Germinal center (tissue), 1 donor: ENCODE measurements at places on chromosomes 4 and X.

GRCh38 chr4:83151651-83152050 is 37.1 kb upstream of the PLAC8 start:
- no peak for DNase-seq

DNA sequence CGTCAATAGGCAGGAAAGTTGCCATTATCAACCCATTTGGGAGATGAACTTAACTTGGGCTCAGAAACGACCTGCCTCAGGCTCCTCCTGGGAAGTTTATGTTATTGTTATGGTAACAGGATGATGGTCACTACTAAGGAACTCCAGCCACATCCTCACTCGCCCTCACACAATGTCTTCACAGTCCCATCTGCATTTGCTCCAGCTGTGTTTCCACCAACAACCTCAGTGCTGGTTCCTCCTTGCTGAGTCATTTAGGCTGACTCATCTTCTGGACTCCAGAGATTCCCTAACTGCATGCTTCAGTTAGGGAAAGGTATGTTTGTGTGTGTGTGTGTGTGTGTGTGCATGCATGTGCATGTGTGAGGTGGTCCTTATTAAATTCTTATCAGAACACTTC is 293.4 kb upstream of the BOD1L1 start:
- no peak for DNase-seq

- no peak for DNase-seq
Observed at GRCh38 chr4:40394236-40394635, 59.1 kb downstream of the CHRNA9 start.

GRCh38 chr4:67468830-67469229 is 76.5 kb downstream of the CENPC start:
- no peak for DNase-seq

- no peak for DNase-seq
Observed at GRCh38 chr4:177391953-177392352, 50.3 kb downstream of the AGA start.

GRCh38 chr4:26815706-26816105 is 44.9 kb upstream of the STIM2 start:
- DNase-seq = no peak

- no peak for DNase-seq
Observed at GRCh38 chrX:38060331-38060878, 54.1 kb downstream of the SYTL5 start.

DNA sequence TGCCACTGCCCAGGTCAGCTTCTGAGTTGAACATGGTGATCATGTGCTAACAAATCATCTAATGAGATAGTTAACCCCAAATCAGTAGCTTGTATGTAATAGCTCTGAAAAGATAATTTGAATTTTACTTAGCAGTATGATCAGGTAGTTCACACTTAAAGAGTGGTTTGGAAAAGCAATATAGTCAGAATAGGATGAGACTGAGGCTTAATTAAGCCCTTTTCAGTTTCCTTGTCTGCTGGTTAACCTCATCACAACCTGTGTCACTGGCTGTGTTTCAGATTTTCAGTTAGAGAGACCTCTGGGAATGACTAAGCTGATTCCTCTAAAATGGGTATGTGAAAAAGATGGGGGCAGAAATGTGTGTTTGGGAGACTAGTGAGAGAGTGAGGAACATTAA is 38.1 kb downstream of the GPR174 start:
- DNase-seq = no peak

DNA sequence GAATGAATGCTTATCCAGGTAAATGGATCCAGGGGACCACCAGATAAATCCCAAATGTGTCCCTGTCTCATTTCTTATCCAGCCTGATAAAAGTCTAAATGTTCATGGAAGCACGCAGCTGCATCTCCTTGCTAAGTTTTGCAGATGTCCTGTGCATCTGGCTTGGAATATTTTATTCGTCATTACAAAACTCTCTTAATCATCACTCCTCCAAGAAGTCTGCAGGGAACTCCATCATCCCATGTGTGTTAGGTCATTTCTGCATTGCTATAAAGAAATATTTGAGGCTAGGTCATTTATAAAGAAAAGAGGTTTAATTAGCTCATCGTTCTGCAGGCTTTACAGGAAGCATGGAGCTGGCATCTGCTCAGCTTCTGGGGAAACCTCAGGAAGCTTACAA is 297.2 kb downstream of the HS3ST1 start:
- DNase-seq = no peak

DNA sequence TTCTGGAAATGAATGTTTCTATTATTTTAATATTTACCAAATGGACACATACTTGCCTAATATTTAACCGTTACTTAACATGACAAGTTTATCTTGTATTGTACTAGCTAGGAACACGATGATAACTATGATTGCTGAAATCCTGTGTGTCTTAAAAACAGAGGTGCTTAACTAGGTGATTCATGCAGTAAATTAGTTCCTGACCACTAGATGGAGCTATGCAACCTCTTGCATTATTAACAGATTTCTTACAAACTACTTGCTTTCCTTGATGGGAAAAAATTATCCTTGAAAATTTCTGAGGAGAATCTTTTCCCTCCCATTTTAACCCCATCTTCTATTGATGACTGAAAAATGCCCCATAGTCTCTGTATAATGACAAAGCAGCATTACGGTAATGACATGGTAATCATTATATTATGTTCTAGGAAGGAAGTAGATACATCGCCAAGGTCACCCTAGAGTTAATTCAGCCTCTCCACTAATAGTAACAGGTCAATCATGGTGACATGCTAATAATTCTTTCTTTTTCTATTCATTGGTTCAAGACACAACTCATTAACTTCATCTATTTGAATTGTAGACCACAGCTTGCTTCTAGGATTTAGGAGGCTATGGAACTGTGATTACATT is 844.2 kb downstream of the RAPGEF2 start:
- peak; percentile 2 for DNase-seq

DNA sequence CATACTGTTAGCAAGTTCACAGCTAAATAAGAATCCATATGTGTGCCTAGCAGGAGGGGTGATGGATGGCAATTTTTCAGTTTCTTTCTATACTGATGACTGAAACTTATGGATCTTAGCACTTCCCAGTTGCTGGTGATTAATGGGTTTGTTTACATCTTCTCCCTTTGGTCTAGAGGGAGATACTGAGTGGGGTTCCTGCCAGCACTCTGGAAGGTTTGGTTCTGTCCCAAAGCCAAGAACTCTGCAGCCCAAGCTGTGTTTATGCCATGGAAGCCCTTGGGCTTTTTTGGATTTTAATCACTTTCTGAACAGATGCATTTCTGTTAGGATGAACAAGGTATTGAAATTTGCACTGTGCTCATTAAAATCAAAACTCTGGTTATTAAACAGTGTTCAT is 43.5 kb downstream of the DDIT4L start:
- no peak for DNase-seq

DNA sequence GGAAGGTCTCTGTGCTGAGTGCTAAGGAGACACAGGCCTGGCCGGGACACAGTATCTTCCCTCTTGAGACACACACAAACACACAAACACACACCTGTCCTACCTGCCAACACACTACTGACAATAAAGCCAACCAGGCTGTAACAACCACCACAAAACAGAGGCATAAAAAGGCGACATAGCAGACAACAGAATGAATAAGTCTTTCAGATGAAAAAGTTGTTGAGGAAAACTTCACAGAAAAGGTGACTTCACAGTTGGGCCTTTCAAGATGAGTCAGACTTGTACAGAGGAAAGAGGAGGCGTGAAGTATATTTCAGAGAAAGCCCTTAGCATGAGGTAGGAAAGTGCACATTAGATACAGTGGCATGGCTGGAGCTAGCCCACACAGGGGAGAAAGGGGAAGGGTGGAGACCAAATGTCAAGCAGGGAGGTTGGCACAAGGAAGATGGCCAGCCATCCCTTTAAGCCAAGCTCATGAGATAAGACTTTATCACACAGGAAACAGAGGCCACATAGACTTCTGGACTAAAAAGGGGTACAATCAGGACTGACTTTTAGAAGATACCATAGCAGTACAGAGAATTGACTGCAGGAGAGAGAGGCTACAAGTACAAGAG is 54.0 kb downstream of the SLC9A7 start:
- no peak for DNase-seq

DNA sequence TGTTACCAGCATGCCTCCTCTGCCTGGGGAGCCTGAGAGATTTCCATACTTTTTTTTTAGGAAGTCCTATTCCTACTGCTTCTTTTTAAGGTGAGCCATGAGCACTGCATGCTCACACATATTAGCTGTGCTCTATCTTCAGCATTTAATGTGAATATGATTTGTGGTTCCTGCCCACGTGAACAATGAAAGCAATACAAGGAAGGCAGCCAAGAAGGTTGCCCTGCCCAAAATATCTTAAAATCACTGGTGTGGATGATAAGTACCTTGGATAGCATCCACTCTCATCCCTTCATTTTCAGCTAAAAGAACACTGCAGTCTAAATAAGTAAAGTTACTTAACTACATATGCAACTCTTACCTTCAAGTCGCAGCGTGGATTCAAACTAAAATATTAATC is 607.5 kb downstream of the PACRGL start:
- no peak for DNase-seq

DNA sequence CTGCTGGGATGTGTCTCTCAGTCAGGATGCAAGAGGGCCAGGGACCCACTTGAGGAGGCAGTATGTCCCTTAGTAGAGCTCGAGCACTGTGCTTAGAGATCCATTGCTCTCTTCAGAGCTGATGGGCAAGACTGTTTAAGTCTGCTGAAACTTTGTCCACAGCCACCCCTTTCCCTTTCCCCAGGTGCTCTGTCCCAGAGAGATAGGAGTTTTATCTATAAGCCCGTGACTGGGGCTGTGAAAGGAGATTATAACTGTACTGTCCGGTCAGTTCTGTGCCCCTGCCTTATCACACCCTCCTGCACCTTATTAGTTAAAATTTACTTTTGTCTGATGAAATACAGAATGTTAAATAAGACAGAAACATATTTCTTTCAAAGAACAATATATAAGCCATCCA is 378.4 kb downstream of the PABPC4L start:
- DNase-seq = no peak

- no peak for DNase-seq
Observed at GRCh38 chr4:175273995-175274753, 356.0 kb downstream of the ADAM29 start.

- DNase-seq = no peak
Observed at GRCh38 chr4:54542540-54543041, 115.2 kb upstream of the KIT start.

DNA sequence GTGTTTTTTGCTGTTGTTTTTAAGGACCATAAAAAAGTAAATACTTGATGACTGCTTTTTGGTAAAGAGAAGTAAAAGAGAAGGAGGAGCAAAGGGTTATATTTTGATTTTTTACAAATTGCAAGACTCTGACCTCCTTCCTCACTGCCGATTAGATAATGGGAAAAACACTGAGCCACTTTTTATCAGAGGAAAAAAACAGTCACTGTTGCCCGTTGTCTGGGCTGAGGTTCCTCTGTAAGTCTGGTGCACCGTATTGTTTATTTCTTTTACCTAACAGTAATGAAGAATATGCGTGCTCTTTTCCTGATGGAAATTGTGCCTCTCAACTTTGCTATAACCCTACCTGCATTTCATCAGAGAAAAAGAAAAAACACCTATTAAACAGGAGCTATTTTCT is 178.7 kb upstream of the EMCN start:
- no peak for DNase-seq

DNA sequence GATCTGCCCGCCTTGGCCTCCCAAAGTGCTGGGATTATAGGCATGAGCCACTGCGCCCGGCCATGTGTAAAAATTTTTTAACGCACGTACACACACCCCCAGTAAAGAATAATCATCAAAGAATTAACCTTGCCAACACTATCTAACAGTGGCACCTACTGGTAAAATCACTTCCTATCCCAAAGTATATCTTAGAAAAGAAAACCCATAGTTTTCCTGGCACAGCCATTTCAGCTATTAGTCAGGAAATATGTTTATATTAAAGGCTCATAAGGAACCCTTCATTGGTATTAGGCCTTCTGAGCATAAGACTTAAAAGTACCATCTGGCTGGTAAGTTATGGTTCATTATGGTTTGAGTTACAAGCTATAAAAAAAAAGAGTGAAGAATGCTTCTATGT is 14.1 kb downstream of the S100G start:
- no peak for DNase-seq

GRCh38 chr4:67451464-67451863 is 93.8 kb downstream of the CENPC start:
- no peak for DNase-seq

DNA sequence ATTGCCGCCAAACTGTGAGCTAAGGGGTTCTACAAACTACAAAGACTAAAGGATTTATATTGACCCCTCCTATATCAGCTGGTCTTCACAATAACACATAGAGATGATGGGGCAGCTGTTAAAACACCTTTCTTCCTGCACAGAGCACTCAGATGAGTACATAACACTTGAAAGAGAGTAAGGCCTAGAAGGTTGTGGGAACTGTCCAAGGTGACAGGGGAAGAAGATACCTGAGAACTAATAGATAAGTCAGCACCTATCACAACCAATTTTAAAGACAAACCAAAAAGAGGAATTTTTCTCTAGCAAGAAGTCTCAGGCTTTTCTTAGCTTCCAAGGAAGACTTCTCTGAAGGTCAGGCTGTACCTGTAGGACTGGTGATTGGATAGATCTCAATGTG is 19.1 kb upstream of the CXCL6 start:
- DNase-seq = no peak

- DNase-seq = no peak
Observed at GRCh38 chr4:174940002-174940401, 21.8 kb downstream of the ADAM29 start.

GRCh38 chr4:117093571-117093970 is 8.2 kb upstream of the TRAM1L1 start:
- no peak for DNase-seq

DNA sequence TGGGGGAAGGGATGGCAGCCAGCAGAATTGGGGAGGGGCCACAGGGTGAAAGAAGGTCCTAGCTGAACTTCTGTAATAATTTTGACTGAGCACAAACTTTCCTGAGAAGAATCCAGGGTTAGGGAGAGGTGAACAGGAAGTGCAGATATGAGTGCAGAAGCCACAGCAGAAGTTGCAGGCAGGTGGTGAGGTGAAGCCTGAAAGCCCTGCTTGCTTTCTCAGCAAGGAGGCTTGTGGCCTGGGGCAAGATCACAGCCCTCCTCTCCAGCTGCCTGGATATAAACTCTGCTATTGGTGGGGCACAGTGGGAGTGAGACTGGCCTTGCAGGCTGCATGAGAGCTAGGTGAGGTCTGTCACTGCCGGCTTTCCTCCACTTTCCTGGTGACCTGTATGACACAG is 44.1 kb upstream of the UPRT start:
- no peak for DNase-seq

DNA sequence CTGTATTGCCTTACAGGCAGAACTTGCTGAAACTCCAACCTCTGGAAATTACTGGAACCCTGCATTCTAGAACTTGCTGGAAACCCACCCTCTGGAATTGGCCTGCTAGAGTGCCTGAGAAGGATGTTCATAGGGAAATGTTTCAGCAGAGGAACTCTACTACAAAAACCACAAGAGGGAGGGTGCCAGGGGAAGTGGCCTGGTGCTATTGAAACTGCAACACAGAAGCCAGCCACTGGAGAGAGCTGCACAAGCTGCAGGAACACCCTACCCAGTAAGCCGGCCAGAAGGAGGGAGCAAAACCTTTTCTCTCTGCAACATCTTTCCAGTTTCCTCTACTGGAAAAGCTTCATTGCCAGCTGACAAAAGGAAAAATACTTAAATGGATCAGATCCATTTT is 2.5 kb upstream of the BRWD3 start:
- DNase-seq = no peak

- DNase-seq = peak; percentile 24
Observed at GRCh38 chr4:185127021-185127925, 15.8 kb upstream of the SLC25A4 start.
